GM12878 (cell line): ENCODE measurements at places on chromosomes 1 and 21.

GRCh38 chr1:96557336-96557735 is 164.2 kb upstream of the PTBP2 start:
- DNase-seq, result no peak

DNA sequence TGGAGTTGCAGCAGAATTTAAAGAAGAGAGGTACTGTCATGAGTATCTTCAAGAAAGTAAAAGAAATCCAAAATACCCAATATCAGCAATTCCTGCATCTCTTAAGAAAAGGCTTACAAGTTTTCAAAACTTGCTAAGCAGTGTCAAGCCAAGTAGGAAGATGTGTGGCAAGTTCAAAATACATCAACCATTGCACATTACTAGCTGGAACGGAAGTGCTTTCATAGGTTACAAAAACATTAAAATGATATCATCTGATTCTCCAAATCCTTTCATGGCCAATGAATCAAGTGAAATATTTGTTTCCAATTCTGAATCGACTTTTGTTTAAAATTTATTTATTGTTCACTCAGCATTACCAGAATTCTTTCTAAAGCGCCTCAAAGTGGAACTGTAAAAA is 5.7 kb upstream of the ABCA4 start:
- DNase-seq, result no peak

GRCh38 chr1:3022511-3022973 is 1.3 kb downstream of the ACTRT2 start:
- no peak for DNase-seq

DNA sequence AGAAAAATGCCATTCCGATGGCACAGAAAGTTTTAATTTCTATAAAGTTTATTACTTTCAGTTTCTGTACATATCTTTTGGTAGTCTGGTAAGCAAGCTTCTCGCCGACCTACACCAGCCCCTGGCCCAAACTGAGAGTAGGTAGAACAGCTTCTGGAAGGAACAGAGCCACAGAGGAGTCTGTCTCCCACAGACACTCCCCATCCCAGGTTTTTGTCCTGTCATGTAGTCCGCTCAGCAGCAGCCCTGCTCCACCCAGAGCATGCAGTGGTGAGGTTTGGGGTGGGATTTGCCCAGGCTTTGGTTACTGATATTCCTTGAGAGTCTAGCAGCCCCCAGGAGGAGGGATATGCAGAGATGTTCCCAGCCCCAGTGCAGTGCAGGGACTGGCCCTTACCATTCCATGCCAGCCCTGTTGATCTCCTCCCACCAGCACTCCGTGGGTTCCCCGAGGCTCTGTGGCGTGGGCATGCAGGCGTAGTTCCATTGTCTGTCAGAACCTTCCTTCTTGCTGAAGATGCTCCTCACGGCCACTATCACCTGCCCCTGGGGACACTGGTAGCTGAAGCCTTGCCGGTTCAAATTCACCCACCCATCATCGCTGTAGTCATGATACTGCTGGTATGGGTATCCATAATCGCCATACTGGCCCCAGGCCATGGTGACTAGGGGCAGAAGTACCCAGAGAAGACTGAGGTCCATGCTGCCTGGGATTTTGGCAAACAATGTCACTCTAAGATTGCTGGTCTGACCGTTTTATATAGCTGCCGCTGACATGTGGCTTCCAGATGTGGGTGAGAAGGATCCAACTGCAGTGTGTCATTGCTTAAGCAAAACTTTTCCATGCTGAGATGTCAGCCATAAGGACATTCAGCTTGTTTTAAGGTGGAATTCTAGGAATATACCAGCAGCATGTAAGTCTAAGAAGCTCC is at the start of gene DPT:
Gene DPT (minus strand): TSS at position 734 of the 932 bp plus-strand sequence. CDS start 32 bp downstream, at position 702.
- no peak for DNase-seq
